ENCODE measurements at places on chromosomes 6 and 20.

GRCh38 chr20:62134735-62135231, 8.4 kb downstream of the PSMA7 start:
- DNase-seq: no peak

DNA sequence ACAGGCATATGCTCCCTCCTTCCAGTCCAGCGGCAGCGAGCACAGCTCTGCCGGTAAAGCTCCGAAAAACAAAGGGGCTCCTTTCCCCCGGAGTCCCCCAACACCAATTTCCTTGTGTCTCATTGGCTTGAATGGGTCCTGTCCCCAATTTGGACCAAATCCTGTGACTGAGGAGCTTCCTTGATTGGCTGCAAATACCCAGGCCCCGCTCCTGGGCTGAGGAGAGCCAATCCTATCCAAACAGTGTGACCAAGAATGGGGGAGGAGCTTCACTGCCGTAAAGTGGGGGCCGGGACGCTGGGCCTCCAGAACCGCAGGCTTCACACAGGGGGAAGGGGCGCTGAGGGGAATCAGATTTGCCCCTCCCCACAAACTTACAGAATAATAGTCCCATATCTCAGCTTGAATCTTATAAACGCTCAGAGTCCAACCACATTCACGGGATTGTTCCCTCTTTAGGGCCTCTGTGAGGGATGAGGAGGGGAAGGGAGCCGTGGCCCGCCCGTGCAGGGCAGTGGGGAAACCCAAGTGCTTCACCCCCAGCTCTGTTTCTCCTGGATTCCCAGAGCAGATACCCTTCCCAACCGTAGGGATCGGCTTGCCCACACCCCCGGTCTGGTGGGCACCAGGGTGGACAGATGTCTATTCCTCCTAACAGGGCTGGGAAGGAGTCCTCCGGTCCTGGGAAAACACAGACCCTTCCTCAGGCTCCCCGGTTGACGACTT, 141.0 kb upstream of the MLN start:
- no peak for DNase-seq

DNA sequence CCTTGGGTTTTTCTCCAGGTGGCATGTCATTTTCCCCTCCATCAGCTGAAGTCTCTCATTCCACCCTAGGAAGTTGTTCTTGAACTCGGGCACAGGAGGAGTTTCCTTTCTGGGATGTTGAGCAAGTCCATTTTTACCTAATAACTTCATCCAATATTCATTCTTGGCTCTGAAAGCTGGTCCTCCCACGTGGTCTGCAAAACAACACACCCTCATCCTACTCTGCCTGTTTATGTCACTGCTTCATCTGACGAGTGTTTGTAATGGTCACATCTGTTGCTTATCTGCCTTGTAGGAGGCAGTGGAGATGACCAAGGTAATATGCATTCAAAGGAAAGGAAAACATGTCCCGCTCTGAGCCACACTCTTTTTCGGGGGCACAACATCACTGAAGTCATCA, 41.7 kb upstream of the AIG1 start:
- DNase-seq: no peak

DNA sequence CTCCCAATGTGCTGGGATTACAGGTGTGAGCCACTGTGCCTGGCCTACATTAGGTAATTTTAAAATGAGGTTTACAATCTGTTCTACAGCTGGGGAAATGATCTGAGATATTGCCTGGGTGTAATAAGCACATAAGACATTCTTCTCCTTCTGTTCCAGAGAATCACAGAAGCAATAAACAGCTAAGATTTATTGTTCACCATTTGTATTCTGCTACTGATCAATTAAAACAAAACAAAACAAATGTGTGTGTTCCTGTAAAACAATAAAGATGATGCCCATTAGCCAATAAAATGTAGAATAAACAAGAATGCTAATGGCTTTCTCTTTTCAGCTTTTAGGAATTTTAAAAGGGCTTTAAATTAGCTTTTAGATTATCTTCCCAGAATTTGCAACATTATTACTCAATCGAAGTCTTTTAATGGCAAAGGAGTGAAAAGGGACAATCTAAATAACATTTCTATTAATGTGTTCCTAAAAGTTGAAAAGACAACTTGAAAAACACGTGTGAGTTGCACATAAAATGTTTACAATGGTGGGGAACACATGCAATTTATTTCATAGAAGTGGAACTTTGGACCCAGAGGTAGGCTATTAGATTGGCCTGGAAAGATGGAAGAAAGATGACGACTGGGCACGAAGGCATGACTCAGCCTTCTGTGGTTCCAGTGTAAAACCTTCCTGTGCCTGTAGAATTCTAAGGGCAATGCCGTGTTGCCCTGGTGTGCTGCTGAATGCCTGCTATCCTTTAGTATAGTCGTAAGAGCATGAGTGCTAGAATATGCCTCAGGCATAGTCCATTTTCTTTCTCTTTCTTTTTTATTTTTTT, 29.0 kb upstream of the DEK start:
- no peak for DNase-seq

DNA sequence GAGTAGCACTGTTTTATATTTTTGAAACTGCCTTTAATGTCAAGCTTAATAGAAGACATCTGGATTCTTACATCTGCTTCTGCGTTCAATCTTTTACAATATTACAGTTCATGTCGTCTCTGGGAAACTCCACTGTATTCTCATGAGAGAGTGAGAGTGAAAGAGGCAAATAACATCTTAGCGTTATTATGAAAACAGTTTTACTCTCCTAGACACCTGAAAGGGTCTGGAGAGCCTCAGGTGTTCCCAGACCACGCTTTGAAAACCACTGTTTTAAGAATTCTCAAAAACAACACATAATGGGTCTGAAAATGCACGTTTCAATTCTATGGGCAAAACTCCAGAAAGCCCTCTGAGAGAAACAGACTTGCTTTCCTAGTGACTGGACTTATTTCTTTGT, 63.3 kb downstream of the ARHGAP18 start:
- no peak for DNase-seq

GRCh38 chr6:113185299-113185698, 671.8 kb upstream of the MARCKS start:
- no peak for DNase-seq

DNA sequence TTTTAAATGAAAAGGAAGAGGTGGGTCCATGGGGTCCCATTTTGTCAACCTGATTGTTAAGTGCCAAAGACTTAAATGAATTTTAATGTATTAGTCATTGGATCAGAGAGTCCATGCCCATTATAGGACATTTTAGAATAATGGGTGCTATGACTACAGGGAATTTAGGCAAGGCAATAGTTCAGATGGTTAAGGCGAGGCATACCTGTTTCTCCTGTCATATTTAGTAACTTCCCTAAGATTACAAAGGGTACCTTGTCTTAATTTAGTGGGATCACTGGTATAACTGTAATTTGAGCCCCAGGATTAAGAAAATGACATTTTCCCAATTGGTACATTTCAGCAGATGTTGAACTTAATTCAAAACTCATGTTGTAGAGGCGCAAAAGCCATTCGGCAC, 88.7 kb upstream of the RNF24 start:
- no peak for DNase-seq

- DNase-seq: no peak
These were observed 906 bp upstream of the BTN3A2 start for GRCh38 chr6:26363882-26364701.

GRCh38 chr6:5423251-5423650, 161.9 kb downstream of the FARS2 start:
- no peak for DNase-seq

DNA sequence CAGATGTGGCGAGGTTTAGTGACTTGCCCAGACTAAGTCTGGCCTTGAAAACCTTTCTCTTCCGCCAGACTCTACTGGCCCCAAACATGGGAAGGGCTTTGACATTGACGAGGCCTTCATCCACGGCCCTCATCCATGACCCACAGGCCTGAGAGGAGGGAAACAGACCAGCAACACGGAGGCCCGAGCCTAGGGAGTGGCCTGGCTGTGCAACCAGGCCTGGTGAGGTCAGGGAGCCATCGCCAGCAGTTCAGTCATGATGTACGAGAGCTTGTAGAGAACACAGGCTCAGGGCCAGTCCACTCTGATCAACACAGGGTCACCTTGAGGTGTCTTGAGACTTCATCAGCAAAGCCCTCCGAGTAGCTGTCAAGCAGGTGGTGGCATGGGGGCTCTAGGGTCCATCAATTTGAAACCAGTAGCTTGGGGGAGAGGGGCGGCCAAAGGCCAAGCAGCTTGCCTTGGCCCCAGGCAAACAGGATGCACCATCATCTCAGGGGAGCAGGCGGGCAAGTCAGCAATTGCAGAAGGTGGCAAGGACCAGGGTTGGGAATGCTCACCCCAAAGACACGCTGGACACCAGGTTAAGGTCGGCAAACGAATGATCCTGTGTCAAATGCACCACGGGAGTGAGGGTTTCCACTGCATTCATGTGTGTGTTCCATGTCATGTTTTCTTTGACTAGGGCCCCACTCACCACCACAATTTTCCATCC, 36.1 kb downstream of the GFOD1 start:
- no peak for DNase-seq

GRCh38 chr20:37411408-37412219, 65.7 kb downstream of the SRC start:
- no peak for DNase-seq

- DNase-seq: no peak
These were observed 88.8 kb downstream of the ADTRP start for GRCh38 chr6:11689847-11690246.

DNA sequence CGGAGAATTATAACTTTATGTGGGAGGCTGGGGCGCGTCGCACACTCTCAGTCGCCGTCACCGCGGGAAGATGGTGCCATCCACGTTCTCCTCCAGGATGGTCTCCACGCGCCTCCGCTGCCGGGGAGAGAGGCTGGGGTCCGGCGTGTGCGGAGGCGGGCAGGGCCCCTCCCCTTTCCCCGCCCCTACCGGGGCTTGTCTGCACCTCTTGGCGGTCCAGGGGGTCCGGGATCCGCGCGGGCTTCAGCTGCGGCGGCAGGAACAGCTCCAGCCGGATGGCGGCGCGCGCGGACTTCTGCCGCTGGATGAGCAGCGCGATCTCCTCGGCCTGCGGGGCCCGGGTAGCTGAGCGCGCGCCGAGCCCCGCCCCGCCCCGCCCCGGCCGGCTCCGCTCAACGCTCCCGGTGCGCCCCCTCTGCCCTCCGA, 807 bp downstream of the LKAAEAR1 start:
- DNase-seq: peak; percentile 62

- peak; percentile 74 for DNase-seq
These were observed at the start of gene CCDC167 for GRCh38 chr6:37499433-37500293. Gene CCDC167, minus strand, starts transcription at chr6:37499893. Its CDS starts 30 bp downstream, at chr6:37499863.

GRCh38 chr20:42125426-42125825, 507.2 kb upstream of the CHD6 start:
- no peak for DNase-seq

DNA sequence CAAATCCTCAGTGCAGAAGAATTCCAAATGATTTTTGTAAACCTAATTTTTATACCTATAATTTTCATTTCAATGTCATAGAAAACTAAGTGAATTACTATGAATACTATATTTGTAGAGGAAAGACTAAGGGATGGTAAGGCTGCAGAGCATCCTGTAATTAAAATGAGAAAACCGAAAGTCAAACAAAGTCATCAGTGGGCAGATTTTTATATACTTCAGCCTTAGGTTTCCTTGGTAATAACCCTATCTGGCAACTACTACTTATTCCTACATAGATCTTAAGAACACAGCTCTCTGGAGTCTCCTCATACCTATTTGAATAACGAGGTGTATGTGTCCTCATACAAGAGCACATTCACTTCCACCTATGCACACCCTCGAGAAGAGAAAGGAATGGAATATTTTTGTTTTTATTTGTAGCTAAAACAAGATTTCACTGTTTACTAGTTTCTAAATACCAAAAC, 117.9 kb upstream of the SGK1 start:
- no peak for DNase-seq

DNA sequence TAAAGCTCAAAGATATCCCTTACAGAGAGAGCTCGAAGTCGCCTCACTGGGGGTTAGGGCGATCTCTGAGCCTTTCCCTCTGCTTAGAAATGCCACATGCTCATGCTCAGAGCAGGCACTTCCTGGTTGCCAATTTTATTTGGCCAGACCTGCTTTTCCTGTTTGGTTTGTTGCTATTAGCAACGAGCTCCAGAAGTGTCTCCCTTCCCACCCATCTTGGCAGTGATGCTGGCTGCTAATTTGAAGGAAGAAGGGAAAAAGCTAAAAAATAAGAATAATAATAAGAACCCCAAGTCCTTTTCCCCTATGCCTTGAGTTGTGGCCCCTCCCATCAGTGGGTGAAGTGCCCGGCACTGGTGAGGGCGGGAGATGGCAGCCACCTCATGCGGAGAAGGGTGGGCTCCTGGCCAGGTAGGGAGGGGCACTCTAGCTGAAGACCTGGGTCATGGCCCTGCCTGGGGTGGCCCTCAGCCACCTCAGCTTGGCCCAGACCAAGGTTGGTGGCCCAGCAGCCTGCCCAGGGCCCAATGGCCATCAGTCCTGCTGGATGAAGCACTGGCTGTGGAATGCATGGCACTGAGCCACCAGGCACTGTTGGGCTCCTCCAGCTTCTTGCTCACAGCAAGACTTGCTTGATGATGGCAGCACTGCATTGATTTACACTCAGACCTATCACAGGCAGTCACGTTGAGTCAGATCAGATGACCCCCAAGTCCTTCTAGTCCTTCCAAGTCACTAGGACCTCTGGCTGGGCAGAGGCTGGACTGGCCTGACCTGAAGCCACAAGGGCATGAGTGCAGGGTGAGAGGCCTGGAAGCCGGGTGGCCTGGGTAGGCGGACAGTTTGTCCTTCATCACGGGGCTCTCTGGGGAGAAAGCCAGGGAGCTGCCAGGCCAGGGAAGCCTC, 79.0 kb downstream of the SYNJ2 start:
- DNase-seq: no peak

GRCh38 chr6:91144126-91144525, 557.3 kb upstream of the MAP3K7 start:
- DNase-seq: no peak

- no peak for DNase-seq
These were observed 32.5 kb downstream of the NDUFAF5 start for GRCh38 chr20:13817342-13817741.

- DNase-seq: no peak
These were observed 301.2 kb downstream of the CDKAL1 start for GRCh38 chr6:20835315-20836010.

- DNase-seq: no peak
These were observed 1061.8 kb upstream of the CITED2 start for GRCh38 chr6:140436023-140436811.

DNA sequence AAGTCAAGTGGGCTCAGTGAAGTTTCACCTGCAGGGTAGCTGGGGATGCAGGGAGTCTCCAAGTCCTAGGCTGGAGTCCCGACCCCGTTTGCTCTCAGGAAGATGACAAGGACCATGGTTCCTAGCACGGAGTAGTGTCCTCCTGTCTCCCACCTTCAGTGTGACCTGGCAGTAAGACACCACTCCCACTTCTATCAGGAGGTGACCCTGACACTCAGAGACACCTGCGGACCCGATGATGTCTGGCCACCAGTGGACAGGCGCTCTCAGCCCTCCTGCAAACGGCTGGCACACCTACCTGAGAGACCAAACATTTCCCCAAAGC, 1.1 kb downstream of the SOD2 start:
- no peak for DNase-seq

GRCh38 chr6:113292646-113293422, 564.3 kb upstream of the MARCKS start:
- no peak for DNase-seq

GRCh38 chr6:24205020-24205492, 79.0 kb downstream of the NRSN1 start:
- DNase-seq: peak; percentile 10

GRCh38 chr6:149336609-149336928, 19.1 kb downstream of the TAB2 start:
- no peak for DNase-seq

- DNase-seq: no peak
These were observed 589 bp upstream of the PDCD2 start for GRCh38 chr6:170584954-170585498.

All from D721Med (cell line).